ENCODE measurements at places on chromosomes 5 and 9. TPM values are rescaled to one million over a fixed set of nuclear protein-coding genes. Genes with fewer than 3 reads are reported as not detected.

GFI1B gene
- not detected for total RNA-seq

LHX2 gene
- 5.5 TPM for total RNA-seq

MAST4 gene
- 1.8 TPM for total RNA-seq

DMRT3 gene
- total RNA-seq: not detected

TCERG1 gene
- total RNA-seq: 56.4 TPM

SPATA9 gene
- total RNA-seq: not detected

IL13 gene
- total RNA-seq: not detected

FGFR4 gene
- 22.3 TPM for total RNA-seq

DOCK2 gene
- 4.0 TPM for total RNA-seq

LCN1 gene
- total RNA-seq: not detected

P4HA2 gene
- total RNA-seq: 46.4 TPM

WDR38 gene
- total RNA-seq: not detected

PCDHA12 gene
- 2.6 TPM for total RNA-seq

TAF1L gene
- not detected for total RNA-seq

HRCT1 gene
- total RNA-seq: 0.30 TPM

ADAMTS16 gene
- total RNA-seq: 1.1 TPM

SH3PXD2B gene
- 17.8 TPM for total RNA-seq

SPEF2 gene
- total RNA-seq: 2.0 TPM

ANKDD1B gene
- not detected for total RNA-seq

KIF20A gene
- total RNA-seq: 42.0 TPM

TLX3 gene
- total RNA-seq: not detected

RPS14 gene
- total RNA-seq: 2,884 TPM

PCDHB14 gene
- total RNA-seq: 0.08 TPM

NMUR2 gene
- 0.14 TPM for total RNA-seq

IL5 gene
- total RNA-seq: not detected

CERT1 gene
- 26.5 TPM for total RNA-seq

NDUFS4 gene
- total RNA-seq: 108 TPM

GAS1 gene
- total RNA-seq: 0.09 TPM

C9orf153 gene
- total RNA-seq: not detected

MPDZ gene
- total RNA-seq: 12.5 TPM

ENC1 gene
- total RNA-seq: 10.8 TPM

PCDHB11 gene
- total RNA-seq: 0.07 TPM

PCDHGB1 gene
- 1.9 TPM for total RNA-seq

MYORG gene
- 4.3 TPM for total RNA-seq

PTGER4 gene
- 0.94 TPM for total RNA-seq

DND1 gene
- 0.73 TPM for total RNA-seq

SPINK4 gene
- not detected for total RNA-seq

FBXO4 gene
- total RNA-seq: 8.6 TPM

HMGXB3 gene
- 31.7 TPM for total RNA-seq

SPINK7 gene
- not detected for total RNA-seq

CBY3 gene
- total RNA-seq: not detected

PCDHB10 gene
- 0.06 TPM for total RNA-seq

NFIB gene
- total RNA-seq: 10.1 TPM

POU5F2 gene
- not detected for total RNA-seq

IFNK gene
- total RNA-seq: not detected

ENTREP1 gene
- 0.71 TPM for total RNA-seq

All from A549 treated with RU486 at 1 μM for 4 hours (cell line).